H1 (cell line): ENCODE measurements at places on chromosomes 5 and 9.

DNA sequence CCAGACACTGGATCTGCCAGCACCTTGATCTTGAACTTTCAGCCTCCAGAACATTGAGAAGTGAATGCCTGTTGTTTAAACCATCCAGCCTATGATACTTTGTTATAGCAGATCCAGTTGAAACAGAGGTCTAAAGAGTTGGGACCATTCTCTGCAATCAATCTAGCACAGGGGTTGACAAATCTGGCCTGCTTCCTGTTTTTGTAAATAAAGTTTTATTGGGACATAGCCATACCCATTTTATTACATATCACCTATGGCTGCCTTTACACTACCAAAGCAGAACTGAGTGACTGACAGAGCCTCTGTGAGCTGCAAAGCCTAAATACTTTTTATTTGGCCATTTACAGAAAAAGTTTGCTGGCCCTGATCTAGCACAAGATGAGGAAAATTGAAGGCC lies 62.0 kb downstream of the BARX1 start:
- no peak for DNase-seq

DNA sequence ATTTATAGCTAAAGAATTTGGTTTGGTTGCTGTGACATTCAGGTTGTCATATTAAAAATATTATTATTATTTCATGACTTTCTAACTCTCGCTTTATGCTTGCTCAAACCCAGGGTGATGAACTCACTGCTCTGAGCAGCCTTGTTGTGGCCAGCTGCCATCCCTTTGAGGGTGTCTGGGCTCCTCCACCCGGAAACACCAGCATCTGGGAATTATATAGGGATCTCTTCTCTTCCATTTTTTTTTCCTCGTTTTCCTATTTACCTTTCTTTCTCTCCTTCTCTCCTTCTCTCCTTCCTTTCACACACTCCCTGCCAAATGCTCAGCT lies 355.8 kb upstream of the SMARCA2 start:
- no peak for DNase-seq

GRCh38 chr9:91945277-91946085 lies 4.5 kb downstream of the ROR2 start:
- no peak for DNase-seq

DNA sequence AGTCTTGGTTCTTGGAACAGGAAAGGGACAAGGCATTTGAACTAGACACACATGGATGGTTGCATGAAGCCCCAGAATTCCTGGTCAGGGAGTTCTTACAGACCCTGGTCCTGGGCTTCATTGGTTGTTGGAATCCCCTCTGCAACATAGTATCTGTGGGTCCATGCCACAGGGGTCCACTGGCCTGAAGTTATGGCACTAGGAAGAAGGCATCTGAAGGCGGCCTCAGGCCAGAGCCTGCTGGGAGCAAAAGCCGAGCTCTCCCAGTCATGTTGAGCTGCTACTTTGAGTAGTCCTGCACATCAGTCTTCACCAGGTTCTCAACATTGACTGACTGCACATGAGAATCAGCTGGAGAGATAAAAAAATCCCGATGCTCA lies 71.1 kb upstream of the PITX1 start:
- no peak for DNase-seq

DNA sequence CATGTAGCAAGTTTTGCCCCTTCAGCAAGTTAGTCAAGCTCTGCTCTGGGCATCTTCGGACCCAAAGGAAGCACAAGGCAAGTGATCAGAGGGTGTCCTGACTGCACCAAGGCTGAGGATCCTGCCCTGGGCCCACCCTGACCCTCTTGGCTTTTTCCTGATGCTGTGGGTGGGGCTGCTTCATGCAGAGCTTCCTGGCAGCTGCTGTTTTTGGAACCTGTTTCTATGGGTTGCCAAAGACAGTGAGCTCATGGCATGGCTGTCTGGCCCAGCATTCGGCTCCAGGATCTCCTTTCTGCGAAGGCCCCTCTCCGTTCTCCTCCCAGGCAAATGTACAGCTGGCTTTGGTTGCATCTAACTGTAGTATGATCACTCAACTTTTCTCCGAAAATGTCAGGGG lies 497.9 kb downstream of the ARHGEF28 start:
- DNase-seq, result no peak
